GM18507 (cell line): ENCODE measurements at places on chromosomes 6 and 20.

GRCh38 chr20:45920462-45921336 lies 8.7 kb upstream of the PLTP start:
- no peak for DNase-seq

DNA sequence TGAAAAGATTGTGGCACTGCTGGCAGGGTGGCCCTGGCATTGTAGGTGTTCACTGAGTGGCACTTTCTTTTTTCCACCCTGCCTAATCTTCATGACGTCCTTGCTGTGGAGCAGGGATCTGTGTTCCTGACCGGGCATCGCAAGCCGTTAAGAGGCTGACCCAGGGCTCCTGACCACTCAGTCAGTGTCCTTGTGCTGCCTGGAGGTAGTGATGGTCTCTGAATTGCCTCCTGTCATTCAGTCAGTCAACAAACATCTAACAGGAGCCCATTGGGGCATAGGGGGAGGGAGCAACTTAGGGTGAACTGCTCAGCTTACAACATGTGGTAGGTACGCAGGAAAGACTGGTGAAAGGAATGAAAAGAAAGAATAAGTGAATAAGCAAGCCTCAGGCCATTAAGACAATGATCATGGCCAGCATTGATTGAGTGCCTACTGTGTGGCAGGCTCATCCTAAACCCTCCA lies 152.0 kb downstream of the CEBPB start:
- no peak for DNase-seq

- no peak for DNase-seq
Observed at GRCh38 chr6:80382811-80383210, 276.3 kb downstream of the BCKDHB start.

DNA sequence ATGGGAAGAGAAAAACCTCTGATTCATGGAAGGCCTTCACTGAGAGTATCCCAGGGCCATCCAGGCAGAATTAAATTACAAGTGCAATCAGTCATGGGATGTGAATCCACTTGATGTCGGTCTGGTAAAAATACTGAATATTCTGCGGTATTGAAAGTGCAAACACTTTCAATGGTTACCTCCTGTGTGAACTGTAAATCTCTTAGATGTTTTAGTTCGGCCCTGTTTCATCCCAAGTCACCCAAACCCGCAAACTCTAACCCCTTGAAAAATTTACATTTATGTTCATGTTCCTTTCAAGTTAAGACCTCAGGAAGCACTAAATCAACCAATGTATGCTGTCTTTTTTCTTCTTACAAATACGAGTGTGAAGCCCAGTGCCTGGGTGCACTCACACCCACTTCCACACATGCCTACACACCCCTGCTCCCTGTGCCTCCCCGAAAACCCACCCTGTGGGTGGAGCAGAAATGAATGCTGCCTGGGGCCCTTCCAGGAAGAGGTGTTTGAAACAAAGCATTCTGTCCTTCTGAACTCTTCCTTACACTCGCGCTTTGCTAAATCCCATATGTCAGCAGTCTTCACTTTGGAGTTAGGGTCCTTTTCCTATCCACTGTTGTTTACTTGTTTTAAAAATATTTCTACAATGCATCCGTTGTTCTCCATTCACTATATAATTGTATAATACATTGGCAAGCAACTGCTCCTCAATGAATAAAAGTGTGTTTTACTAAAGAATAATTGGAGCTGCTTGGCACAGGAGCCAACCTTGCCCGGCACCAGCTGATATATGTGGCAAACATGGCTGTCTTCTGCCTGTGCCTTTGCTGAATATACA lies 62.7 kb downstream of the FYN start:
- DNase-seq, result no peak
